ENCODE measurements at places on chromosomes 7 and 10.

GRCh38 chr10:35927990-35928488 lies 285.9 kb upstream of the FZD8 start:
- DNase-seq: no peak

DNA sequence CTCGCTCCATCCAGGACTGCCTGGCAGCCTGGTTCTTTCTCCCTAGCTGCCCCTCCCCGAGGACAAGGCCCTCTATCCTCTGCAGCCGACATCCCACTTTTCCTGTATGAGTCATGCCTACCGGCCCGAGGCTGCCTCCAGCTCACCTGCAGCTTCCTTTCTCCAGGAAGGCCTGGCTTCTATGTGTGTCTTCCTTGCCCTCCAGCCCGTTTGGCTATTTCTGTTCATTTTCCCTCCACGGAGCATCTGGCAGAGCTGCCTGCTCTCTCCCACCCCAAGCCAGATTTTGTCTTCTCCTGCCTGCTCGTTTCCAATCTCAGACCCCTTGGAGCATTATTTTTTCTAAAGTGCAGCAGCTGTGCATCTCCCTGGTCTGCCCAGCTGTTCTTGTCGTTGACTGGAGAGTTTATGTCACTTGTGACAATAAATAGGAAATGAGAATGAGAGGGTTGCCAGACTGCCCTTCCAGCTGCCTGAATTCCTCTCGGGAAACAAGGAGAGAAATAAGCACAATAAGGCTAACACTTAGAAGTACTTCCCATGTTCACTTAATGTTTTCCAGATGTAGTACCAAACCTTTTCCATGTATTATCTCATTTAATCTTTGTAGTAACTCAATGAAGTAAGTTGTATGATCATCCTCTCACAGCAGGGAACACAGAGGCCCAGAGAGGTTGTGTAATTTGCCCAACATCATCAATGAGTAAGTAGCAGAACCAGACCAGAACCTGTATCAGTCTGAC lies 19.7 kb downstream of the UBTD1 start:
- no peak for DNase-seq

GRCh38 chr7:111883241-111883640 lies 320.9 kb upstream of the IMMP2L start:
- no peak for DNase-seq

GRCh38 chr10:95755511-95756004 lies 405 bp upstream of the ENTPD1 start:
- no peak for DNase-seq

DNA sequence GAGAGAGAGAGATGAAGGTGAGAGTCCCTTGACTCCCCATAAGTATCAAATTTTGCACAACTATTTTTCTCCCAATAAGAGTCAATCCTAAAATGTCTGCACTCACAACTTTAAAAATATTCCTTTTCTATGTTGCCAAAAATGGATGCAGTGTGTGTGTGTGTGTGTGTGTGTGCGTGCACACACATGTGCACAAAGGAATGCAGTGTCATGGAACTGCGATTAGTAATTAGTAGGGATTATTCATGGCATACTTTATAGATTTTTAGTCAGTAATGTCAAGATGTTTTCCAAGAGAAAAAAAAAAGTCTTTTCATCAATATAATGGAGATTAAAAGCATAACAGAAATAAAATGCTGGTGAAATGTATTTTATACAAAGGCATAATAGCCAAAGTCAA lies 179.1 kb upstream of the LRRTM3 start:
- DNase-seq: no peak

- DNase-seq: no peak
These were observed 199.2 kb upstream of the KIAA1217 start for GRCh38 chr10:24009736-24010135.

DNA sequence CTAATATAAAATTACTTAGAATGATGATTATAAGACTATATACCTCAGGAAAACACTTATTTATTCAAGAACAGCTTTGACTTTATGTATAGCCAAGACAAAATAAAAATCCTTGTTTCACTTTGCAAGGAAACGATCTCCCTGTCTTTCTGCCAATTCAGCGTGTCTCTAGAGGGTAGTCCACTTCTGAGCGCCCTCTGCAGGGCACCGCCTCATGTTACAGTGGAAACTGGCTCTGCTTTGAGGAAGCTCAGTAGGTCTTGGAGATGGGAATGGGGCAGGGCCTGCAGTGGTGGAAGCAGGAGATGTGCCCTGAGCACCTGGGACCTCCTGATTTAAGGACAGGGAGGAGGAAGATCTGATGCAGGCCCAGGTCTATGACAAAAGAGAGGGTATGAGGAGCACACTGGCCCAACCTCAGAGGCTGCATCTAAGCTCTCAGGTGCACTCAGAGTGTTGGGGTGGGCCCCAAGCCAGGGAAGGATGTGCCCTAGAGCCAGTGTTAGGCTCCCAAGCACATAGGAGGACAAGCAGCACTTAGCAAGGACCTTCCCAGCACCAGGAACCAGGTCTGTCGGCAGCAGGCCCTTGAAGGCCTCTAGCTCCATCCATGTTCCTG lies 481.0 kb downstream of the TNS3 start:
- no peak for DNase-seq

DNA sequence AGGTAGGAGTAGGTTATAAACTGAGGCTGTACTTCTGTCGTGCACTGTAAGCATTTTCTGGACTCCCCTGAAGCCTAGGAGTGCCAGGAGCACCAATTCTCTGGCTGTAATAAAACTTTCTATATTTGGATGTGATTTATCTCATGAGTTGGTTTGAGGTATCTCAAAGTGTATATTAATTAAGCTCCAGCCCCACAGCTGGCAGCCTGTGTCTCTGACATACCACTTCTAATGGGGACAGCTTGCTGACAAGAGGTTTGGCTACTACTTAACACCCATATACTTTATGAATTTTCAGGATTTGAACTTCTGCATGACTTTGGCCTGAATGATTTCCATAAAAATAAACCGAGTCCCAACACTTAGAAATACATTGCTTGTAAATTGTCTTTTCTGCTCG lies 35.2 kb downstream of the CFAP58 start:
- DNase-seq: no peak

- DNase-seq: peak; percentile 27
These were observed 38.6 kb upstream of the MXI1 start for GRCh38 chr10:110168601-110169481.

DNA sequence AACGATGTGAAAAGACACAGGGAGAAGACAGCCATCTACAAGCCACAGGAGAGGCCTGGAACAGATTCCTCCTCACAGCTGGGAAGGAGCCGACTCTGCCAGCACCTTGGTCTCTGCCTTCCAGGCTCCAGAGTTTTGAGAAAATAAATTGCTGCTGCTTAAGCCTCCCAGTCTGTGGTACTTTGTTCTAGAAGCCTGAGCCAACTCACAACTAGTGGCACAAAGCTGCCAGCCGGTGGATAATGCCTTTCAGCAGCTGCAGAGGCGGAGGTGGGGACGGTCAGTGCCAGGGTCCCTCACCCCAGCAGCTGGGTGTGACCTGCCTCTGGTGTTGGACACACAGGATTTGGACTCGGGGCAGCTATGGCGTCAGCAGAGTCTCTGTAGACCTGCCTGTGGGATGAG lies 255.4 kb upstream of the PITRM1 start:
- DNase-seq: no peak

GRCh38 chr7:117149692-117150091 lies 173.2 kb downstream of the WNT2 start:
- DNase-seq: no peak

- no peak for DNase-seq
These were observed 33.9 kb downstream of the ENTPD1 start for GRCh38 chr10:95789902-95790301.

DNA sequence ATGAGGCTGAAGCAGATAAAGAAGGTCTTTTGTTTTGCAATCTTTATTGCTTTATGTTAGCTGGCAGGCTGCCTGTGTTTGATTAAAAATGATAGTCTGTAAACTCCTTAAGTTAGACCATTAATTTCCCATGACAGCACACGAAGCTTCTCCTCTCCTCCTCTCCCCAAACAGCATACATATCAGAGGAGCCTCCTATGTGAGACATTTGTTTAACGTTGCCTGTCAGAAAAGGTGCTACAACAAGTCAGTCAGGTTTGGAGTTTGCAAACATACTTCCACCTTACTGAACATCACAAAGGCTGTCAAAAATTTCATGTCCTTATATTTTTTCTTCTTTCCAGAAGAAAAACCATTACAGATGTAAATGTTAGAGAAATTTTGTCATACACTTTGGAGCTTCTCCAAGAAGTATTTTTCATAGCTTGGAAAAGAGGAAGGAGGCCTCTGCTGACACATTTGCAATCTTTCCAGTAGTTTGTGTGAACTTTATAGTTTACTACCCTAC lies 393.1 kb downstream of the EXOC4 start:
- DNase-seq: no peak

DNA sequence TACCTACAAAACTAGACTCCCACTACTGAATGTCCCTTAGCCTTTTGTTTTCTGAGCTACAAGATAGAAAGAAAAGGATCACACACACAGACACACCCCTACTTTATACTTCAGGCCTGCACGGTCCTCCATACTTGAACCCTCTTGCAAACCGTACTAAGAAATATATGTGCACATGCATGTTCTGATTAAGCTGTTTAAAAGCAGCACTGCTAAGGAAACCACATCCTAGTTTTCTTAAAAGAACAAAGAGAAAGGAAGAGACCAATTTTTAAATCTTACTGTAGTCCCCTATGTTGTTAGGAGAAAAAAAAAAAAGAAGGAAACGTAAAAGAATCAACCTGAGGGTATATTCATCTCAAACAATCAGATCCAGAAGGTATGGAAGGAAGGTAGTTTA lies 501.2 kb downstream of the PARD3 start:
- DNase-seq: no peak

DNA sequence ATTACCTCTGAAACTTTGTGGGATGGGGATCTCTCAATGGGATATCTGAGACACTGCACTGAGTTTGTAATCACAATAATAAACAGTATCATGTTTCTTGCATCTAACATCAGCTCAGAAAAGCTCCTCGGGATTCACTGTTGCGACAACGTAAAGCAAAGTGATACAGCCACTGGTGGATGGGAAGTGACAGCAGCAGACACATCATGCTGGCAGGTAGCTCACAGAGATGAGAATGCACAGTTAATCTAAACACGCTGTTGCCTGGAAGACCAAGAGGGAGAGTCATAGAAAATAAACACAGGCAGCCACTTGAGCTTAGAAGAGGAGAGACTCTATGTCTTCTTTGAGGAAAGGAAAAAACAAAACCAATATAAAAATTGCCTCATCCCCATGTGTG lies 513.8 kb downstream of the MAGI2 start:
- no peak for DNase-seq

DNA sequence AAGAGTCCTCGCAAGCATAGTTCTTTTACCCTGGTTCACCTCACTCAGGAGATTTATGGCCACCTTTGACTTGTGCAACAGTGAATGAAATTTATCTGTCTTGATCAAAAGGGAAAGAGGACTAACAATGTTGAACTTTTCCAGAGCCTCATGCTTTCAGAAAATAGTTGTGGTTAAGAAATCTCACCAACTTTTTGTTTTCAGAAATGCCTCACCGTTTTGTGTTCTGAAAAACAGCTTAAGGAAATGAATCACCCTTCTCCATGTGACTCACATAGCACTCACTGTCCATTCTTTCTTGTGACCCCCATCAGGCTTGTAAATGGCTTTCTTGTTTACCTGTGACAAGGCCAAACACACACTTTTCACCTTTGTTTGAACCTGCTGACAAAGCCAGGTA lies 148.6 kb upstream of the FAM3C start:
- DNase-seq: no peak

GRCh38 chr10:49830846-49831245 lies 68.7 kb upstream of the OGDHL start:
- no peak for DNase-seq

DNA sequence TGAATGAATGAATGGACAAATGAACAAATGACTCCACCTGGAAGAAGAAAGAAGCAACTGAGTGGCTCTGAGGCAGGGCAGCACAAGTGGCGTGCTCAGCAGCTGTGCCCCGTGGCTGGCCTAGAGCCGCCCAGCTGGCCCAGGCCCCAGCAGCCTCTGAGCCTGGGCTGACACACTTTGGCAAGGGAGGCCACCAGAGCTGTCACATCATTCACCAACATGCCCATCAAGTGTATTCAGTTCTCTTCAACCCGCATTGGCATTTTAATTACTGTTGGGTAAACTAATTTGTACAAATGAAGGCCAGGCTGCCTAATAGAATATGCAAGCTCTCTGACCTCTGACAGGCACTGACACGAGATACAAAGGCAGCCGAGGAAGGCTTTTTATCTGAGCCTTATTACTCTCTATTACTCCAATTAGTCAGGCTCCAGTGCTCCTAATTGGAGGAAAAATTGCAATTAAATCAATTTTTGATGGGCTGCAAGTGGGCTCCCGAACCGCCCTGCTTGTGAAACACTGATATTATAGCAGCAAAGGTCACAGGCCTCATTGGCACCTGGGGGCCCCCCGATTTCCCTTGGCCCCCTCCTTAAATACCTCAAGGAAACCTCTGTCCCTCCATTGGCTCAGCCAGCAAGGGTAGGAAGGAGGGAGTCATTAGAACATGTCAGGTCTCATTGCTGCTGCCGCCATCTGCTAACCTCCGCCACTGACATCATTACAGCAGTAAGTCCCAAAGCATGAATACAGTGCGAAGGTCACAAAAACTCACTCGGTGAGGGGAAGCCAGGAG lies 41.9 kb downstream of the DPCD start:
- no peak for DNase-seq

- DNase-seq: peak; percentile 92
These were observed at the start of gene SMO for GRCh38 chr7:129188372-129188891. SMO (plus strand) TSS chr7:129188633; CDS start chr7:129189152, 519 bp downstream.

DNA sequence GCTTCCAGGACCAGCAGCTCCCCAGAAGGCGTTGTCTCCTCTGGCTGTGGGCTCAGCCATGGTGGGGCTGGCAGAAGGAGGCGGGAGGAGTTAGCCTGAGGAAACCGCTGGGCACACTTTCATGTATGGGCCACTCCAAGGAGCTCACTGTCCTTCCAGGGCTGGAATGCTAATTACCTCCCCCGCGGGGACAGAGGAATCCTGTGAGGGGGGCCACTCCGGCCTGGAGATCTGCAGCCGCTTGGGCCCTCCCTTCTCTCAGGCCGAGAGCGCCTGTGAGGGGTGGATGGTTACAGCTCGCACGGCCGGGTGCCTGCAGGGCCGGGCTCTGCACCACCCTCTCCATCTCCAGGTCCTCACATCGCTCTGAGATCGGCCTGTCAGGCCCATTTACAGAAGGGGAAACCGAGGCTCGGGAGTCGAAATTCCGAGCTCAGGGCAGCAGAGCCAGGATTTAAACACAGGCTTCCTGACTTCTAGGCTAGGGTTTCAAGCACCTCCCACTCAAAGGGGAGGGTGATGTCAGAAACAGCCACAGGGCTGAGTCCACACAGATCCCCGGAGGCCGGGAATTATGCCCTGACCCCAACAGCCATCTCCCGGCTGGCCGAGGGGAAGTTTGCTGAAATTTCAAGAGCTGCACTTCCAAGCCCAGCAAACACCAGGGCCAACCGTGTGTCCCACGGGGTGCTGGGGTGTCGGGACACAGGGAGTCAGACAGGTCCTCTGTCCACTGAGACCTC lies 59.1 kb downstream of the PDGFA start:
- DNase-seq: no peak
